ENCODE measurements at places on chromosomes 1 and 21.

GRCh38 chr1:19980314-19980713, 896 bp upstream of the PLA2G2A start:
- DNase-seq = no peak

- DNase-seq = peak; percentile 29
These were observed 57.5 kb upstream of the EPS8L3 start for GRCh38 chr1:109821221-109821669.

DNA sequence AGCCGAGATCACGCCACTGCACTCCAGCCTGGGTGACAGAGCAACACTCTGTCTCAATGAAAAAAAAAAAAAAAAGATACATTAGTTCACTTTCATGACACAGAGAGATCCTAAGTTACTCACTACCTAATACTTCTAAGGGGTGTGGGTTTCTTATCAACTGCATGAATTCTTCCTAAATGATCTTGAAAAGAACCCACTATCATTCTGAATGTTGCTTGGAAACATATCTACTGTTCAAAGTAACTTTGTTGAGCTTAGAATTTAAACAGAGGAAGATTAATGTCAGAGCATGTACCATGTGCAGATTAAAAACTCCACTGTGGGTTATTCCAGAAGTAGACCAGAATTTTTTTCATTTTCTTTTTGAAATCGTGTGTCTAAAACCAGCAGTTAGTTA, 241.5 kb downstream of the LTN1 start:
- DNase-seq = no peak

- no peak for DNase-seq
These were observed 236.7 kb upstream of the KCTD3 start for GRCh38 chr1:215330426-215330825.

DNA sequence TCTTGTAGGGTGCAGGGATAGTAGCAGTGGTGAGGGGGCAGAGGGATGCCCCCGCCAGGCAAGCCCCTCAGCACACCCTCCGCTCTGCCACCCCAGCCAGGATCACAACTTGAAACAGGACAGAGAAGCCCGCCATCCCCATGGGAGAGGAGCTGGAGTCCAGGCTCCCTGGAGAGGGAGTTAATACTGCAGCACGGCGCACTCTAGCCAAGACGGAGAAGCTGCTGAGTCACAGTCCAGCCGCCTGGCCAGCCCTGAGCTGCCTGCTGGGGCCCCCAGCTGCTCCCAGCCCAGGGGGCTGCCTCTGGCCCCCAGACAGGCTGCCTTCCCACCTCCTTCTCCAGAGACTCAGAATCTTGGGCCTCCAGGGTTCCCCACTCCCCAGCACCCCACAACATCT, 87.2 kb downstream of the SYT2 start:
- no peak for DNase-seq

- DNase-seq = no peak
These were observed 103.0 kb downstream of the CAMTA1 start for GRCh38 chr1:6888268-6888667.

- no peak for DNase-seq
These were observed 6.3 kb downstream of the APP start for GRCh38 chr21:26164311-26164710.

DNA sequence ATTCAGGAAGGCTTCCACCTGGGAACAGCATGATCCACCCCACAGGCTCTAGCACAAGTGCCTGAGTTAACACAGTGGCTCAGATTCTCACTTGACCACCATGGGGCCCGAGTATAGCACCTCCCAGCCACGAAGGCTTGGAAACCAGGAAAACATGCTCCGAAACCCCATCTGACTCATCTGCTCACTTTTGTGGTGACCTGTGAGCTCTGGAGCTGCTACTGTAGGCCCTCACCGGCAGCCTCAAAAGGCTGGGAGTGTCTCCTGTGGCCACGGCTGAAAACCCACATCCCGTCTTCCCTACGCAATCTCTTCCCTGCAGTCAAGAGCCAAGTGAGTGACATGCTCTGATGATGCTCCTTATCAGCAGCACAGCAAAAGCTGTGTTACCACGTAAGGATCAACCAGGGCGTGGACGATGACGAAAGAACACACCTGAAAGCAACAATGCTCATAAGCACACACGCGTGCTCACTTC, 81.4 kb downstream of the TGFBR3 start:
- no peak for DNase-seq

DNA sequence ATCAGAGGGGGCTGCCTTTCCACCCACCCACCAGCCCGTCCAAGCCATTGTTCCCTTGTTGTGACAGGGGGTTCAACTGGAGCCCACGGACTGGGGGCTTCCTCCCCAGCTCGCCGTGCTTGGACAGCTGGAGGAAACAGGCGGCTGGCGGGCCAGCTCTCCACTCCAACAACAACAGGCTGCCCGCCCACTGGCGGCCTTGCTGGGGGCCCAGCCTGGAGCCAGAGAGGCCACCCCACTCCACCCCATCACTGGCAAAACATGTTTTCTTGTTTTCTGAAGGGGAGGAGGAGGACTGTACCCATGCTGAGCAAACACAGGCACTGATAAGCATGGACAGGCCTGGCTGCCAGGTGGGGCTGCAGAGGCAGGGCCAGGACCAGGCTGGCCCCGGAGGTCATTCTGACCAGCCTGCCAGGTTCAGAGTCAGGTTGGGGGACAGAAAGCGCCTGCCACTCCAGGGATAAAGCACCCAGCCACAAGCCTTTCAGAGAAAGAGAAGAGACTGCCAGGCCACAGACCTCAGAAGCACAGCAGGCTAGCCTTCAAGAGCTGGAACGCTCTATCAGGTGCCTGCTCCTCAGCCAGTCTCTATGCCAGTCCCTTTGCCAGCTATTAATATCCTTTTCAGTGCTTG, 32.8 kb downstream of the GJA4 start:
- DNase-seq = no peak

- DNase-seq = peak; percentile 74
These were observed 3.6 kb upstream of the KIAA2013 start for GRCh38 chr1:11929849-11930248.

DNA sequence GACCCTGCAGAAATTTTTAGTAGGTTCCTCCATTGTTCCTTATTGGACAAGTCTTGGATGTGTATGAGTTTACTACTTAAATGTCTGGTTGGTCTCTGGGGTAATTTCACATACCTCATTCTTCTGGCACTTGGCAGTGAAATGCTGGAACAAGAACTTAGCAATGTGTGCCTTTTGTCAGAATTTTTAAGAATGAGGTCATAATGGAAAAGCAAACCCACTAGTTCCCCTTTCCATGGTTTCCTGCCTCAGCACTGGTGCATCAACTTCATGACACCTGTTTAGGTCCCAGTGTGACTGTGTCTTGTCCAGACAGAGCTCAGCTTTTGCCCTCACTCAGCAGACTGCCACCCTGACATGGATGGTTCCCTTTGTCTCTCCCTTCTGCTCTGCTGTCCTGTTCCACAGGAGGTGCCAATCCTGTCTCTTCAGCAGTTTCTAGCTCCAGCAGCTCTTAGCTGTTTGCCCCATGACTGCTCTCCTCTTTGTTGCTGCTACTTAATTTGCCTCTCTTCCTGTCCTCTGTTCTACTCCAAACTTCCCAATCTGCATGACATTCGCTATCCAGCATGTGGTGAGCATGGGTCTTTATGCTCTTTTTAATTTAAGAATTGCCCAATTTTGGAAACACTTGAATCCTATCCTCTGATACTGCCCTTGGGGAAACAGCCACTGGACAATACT, 135.6 kb downstream of the CYYR1 start:
- no peak for DNase-seq

GRCh38 chr1:205676597-205676996, 3.7 kb downstream of the SLC45A3 start:
- no peak for DNase-seq

DNA sequence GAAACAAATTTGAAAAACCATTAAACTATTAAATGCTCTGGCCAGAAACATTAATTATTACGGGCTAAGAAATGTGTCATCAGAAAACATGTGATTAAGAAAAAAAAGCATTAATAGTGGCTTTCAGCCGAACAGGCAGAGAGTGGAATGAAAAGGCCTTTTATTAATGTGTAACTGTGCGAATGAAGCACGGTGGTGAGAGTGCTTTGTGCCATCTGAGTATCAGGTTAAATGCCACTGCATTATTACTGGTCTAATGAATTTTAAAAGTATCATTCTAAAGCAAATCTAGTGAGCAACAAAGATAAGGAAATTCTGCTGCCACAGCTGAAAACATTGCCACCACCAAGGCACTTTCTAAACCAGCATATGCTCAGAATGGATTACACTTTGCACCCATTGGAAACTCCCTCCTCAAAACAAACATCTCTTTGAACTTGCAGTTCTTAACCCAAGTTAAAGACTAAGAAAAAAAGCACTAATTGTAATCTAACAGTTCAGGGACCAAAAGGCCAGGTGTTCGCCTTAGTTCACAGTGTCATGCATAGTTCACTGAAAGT, 30.0 kb upstream of the SSX2IP start:
- DNase-seq = no peak

DNA sequence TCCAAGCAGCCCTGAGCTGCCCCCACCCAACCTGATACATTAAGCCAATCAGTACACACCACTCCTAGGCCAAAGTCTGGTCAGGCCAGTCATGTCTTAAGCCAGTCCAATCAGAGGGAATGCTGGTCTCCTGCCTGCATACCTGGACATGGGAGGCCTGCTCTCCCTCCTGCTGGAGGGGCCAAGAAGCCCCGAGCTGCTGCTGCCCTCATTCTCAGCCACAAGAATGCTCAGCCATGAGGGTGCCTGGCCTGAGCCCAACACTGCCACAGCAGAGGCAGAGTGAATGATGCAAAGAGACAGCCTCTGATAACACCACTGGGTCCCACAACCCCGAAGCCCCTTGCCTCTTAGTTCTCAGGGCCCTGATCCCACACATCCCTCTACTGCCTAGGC, 23.0 kb downstream of the CHD5 start:
- no peak for DNase-seq

Data from fibroblast of skin of left biceps (primary cell).